ENCODE measurements at places on chromosomes 7 and 10.

GRCh38 chr7:16193631-16194030 is 227.7 kb downstream of the CRPPA start:
- DNase-seq: no peak

DNA sequence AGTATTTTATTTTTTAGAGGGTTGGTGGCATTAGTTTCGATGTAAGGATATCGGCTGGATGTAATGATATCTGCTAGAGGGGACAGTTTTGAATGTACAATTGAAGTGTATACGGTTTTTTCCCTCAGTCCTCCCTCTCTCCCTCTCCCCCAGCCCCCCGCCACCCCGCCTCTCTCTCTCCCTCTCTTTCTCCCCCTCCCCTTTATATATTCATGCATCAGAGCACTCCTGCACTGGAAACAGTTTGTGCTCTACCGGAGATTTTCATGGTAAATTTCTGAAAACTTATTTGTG is 1.6 kb downstream of the GLCCI1 start:
- no peak for DNase-seq

DNA sequence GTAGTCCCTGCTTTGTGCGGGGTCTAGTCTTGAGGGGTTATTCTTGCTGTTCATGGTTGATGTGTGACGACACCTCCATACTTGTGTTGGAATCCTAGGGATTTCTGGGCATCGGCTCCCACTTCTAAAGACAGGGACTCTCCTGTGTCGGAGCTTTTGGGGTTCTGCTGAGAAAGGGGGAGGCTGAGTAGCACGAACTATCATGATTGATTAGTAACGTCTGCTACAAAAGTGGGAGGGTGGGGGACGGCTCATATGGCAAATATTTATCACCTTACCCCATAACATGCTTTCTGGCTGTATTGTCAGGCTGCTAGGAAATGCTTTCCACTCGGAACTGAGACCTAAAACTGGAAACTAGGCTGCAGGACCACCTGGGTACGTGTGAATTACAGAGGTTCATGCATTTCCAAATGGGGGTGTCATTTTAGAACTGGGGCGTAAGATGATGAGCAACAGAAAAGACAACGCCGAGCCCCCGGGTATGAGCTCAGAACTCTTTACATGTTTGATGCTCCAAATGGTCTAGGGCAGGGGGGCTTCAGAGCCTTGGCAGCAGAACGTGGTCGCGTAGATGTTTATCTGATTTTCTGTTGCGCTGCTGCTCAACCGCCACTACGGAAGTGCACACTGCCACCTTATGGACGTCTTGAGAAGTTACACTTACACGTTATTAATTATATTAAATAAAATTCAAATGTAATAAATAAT is 15.1 kb upstream of the NME8 start:
- peak; percentile 55 for DNase-seq

- DNase-seq: no peak
Measured at GRCh38 chr7:18806177-18806576, 310.6 kb downstream of the HDAC9 start.

GRCh38 chr7:112420236-112420861 is 29.9 kb upstream of the IFRD1 start:
- DNase-seq: no peak

GRCh38 chr10:127189226-127189625 is 7.2 kb downstream of the INSYN2A start:
- DNase-seq: no peak

- no peak for DNase-seq
Measured at GRCh38 chr7:149355390-149356048, 93.5 kb downstream of the ZNF783 start.

All from inflammatory macrophage (primary cell).